Natural killer cell (primary cell): ENCODE measurements at places on chromosomes 1 and 21.

GRCh38 chr1:54120698-54121481, 31.9 kb downstream of the CDCP2 start:
- DNase-seq = no peak

DNA sequence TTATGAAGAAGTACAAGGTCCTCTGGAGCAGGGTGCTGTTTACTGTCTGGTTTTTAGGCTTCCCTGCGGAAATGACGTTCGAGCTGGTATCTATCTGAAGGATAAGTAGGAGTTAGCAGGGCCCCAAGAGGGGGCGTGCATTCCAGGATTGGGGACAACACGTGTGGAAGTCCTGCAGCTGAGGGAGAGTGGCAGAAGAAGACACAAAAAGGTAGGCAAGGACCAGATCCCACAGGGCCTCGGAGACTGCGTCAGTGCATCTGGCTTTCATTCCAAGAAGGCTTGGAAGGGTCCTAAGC, 5.9 kb downstream of the RIMS3 start:
- DNase-seq = no peak

DNA sequence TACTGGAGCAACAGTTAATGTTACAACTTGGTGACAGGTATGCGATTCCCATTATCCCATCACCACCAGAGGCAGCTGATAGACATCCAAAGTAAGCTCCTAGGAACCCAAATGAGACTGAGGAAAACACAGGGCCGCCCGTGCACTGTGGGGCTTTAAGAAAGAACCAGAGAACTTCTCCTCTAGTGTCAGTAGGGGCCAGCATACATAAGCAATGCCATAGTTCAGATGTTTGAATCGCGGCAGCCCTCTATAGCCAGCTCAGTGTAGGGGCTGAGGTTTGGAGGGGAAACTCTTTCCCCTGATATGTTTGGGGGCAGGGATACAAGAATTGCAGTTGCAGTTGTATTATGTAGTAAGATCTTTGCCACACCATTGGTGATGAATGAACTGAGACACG, 593.3 kb upstream of the NCAM2 start:
- no peak for DNase-seq

DNA sequence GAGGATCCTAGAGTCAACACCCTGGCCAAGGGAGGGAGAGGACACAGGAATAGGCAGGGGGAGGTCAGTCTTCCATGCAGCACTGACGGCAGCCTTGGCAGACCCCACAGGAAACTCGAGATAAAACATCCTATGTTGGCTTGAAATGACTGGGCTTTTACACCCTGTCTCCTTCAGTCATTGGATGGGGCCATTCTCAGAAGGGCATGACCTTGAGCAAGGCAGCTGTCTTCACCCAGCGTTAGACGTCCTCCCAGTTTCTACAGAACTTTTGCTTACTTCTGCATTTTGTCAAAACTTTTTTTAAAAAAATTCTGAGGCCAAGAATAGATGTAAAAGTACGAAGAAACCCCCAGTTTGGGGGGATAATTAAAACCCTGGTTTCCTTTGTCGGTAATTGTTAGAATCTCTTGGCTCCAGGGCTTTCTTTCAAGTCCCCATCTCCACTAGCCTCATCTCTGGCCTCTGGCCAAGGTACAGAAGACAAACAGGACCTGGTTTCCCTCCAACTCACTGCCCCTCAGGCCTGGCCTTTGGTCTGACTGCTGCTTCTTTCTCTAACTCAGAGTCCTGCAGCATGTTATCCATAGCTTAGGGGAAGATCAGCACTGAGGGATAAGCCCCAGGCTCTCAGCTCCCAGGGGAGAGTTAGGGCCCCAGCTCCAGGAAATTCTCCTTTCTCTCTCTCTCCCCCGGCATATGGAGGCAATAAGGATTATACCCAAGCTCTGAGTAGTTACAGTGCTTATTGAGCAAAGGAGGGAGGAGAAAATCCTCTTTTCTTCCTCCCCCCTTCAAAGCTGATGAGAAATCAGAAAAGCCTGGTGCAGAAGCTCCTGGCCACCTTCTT, 51.6 kb upstream of the KCND3 start:
- no peak for DNase-seq

DNA sequence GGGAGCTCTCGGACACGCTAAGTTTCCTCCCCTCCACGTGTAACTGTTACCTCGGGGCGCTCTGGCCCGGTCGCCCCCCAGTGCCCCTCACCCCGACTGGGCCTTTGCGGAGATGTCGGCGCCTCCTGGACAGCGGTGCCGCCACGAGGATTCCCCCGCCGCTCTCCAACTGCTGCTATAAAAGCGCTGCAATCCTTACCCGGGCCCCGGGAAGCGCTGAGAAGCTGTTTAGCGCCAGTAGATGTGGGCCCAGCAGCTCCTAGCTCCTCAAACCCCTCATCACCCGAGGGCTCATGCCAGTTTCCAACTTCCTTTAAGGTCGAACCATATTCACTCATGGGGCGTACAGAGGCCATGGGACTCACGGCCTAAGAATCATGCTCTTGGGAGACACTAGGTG, 361 bp upstream of the LMX1A start:
- no peak for DNase-seq

DNA sequence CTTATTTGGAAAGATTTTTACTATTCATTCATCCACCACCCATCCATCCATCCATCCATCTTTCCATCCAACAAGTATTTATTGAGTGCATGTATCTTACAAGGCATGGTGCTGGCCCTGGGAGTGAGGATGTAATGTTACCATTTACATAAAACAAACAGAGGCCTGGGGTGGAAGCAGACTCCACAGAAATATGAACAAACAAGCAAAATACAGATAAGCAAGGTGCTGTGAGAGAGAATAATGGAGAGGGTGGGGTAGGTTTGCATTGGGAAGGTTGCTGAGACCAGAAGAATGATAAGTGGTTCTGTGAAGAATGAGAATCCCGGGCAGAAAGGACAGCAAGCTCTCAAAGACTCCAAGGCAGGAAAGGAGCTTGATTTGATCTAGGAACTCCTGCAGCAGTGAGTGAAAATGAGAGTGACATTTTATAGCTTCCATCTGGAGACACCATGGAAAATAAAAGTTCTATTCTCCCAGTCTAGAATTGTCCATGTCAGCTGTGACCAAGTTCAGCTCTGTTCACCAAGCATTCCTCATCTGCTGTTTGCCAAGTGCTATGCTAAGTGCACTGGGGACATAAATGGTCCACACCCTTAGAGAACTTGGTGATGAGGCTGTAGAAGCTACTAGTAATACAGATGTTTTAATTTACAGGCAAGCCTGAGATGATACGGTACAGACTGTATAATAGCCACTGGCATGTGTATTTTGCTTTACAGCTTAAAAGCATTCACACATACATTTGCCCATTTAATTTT, 75.3 kb downstream of the PEX14 start:
- DNase-seq = no peak

DNA sequence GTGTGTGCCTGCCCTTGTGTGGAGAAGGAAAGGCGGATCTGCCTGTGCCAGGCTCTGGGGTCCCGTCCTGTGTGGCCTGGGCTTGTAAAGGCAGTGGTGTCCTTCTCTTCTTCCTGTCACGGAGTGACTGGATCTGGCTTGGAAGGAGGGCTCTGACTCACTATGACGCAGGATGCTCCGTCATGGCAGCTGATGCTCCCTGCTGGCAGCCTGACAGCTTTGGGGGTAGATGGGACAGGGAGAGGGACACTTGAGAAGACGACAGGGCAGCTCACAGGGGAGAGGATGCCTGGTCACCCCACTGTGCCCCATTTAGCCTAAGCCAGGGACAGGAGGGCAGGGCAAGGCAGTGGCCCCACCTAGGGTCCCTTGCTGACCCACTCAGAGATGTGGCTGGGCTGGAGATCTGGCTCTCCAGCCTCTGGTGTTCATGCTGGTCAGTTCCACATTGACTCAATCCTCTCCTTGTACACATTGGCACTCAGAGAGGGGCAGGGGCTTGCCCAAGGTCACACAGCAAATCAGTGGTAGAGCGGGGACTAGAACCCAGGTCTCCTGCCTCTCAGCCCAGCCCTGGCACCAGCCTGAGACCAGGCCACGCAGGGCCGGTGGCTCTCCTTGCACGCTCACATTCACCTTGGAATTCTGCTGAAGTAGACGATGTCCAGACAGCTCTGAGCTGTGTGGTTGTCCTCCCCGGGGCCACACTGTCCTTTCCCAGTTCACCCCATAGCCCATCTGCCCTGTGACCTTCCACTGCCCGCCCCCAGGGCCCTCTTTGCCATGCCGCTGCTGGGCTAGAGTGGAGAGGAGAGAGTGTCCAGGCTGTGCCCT, 2.8 kb upstream of the FAM131C start:
- DNase-seq = no peak

DNA sequence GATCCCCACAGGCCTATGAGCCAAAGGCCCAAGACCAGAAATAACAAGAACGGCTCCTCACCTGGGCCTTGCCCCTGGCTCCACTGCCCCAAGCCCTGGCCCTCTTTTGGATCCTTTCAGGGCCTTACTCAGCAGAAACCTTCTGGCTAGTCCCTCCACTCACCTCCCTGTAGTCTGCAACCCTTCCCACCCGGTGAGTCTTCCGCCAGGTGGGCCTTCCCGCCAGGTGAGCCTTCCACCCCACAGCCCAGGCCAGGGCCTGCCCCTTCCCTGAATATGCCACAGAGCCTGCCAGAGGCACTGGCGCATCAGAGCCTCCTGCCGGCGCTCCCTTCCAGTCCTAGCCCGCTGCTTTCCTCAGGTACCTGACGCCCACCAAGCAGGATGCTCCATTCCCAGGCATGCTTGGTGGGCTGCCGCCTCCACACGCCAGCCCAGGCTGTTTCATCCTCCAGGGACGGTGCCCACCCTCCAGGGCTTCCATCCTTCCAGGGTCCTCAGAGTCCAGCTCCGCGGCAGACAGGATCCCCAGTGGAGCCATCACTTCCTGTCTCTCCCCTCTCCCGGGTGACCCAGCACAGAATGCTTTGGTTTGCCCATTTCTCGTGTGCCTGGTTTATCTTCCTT, 20.9 kb downstream of the LHX4 start:
- DNase-seq = no peak

DNA sequence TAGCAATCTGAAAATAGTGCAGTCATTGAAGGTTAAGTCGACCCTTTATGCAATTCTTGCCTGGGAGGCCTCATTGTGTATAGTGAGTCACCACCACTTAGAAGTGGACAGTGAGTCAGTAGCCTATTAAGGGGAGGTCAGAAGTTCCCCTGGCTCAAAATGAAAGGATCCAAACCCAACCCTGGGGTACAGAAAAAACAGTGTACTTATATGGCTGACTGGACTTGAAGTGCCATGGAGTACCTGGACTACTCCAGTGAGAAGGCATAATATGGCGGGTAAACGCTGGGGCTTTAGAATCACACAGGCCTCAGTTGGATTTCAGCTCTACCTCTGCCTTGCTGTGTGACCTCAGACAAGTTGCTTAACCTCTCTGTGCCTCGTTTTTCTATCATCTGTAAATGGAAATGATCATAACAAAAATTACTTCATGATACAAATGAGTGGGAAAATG, 2.2 kb upstream of the BCL9 start:
- no peak for DNase-seq

DNA sequence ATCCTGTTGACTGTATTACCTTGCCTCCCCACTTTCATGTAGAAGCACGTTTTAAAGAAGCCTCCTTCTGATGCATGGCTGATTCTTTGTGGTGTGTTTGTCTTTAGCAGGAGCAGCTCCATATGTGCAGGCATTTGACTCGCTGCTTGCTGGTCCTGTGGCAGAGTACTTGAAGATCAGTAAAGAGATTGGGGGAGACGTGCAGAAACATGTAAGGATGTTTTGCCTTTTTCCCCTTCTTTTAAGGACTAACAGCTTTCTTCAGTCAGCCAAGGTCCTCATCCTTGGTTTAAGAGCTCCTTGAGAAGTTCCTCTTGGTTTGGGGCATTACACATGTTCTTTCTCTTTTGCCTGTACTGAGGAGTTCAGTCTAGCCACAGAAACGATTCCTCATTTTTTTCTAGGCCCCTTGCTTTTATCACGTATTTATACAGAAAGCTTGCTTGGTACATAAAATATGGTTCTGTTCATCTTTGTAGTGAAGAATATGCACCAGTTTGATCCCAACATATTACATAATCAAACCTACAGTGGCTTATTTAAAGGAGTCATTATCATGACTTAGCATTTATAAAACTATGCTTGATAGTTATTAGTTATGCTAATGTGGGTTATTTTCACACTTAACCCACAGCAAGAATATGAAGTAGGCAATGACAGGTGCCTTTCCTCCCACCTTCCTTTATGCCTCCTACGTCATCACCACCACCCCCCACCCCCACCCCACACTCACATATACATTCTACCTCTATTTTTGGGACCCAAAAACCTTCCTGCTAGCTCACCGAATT, 19.6 kb downstream of the CAP1 start:
- peak; percentile 62 for DNase-seq

DNA sequence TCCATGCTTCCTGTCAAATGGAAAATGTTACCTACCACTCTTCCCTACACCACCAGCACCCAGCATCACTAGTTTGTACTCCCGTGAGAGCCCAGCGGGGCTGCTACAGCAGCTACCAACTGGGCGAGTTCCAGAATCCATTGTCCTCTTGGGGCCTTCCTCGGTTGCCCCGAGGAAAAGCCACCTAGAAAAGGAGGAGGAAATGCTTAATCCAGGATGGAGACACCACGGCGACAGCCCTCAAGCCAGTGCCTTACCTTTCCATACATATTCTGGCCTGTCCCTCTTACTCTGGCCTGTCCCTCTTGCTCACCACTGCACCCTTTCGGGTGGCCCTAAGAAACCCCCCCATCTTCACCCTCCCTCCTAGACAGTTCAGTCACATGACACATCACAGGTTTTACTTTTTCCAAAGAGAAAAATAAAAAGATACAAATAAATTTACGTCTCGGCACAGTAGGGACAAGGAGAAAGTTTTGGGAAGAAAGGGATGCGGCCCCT, 478 bp downstream of the RIT1 start:
- peak; percentile 53 for DNase-seq

GRCh38 chr1:61436491-61437120, 288.3 kb downstream of the TM2D1 start:
- no peak for DNase-seq

- DNase-seq = no peak
These were observed 399.9 kb downstream of the HLX start for GRCh38 chr1:221279146-221279545.
